ENCODE measurements at places on chromosomes 3 and 15. TPM values are rescaled to one million over a fixed set of nuclear protein-coding genes. Genes with fewer than 3 reads are reported as not detected.

GRCh38 chr15:100192097-100193080, 149.4 kb downstream of the ADAMTS17 start:
- peak; percentile 7 for DNase-seq

The GOLGA6L1 gene
- polyA plus RNA-seq = not detected

The MCF2L2 gene
- polyA plus RNA-seq = 2.2 TPM

- no peak for DNase-seq
Observed at GRCh38 chr15:51331141-51331540, 7.3 kb downstream of the CYP19A1 start.

GRCh38 chr3:54056521-54056920, 65.8 kb upstream of the CACNA2D3 start:
- no peak for DNase-seq

GRCh38 chr3:97438131-97438530, 326.4 kb upstream of the ARL6 start:
- no peak for DNase-seq

GRCh38 chr15:48751595-48751994, 59.3 kb downstream of the CEP152 start:
- DNase-seq = no peak

DNA sequence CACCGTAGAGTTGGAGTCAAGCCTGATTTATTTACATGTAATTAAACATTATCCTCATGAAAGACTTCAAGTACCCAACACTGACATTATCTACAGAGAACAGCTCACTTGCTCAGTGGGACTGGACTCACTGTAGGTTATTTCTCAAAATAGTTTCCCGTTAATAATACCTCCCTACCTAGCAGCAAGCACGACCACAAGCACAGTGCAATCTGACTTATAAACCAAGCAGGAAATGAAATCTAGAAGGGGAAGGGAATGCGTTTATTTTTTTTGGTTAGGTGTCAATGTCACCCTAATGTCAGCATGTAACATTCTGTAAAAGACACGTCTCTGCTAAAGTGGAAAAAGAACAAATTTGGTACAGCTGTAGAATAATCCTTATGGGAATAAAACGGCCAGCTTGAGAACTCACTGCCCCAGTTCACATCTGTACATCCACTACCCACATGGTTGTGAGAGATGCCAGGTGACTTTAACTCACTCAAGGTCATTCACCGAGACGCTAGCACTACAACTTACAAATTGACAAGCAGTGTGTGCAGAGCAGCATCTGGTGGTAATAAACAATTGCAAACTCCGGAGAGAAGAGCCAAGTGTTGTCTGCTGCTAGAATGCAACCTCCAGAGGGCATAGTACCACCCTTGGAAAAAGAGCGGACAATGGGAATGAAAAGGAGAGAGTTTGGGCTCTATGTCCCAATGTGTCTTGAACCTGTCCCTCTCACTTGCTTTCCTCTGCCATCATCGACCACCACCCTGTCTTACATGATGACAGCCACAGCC, 242.5 kb downstream of the CADPS start:
- DNase-seq = no peak

DNA sequence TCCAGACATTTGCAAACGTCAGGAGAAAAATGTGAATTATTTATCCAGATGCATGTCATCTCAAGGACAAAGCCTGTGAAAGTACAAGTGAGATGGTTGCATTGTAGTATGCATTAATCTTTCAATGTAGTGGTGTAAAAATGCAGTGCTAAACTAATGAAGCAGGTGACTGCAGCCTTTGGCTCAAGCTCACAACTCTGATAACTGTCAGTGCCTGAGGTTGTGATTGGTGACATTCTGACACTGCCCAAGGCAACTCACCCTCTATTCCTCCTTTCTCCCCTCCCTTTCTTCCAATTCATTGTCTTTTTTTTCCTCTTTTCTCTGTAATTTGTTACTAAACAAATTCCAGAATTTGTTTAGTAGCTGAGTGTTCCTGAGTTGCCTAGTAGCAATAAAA, 20.0 kb upstream of the TMOD3 start:
- DNase-seq = no peak

The GOLGA6A gene
- polyA plus RNA-seq = 0.04 TPM

GRCh38 chr3:17678116-17678741, 64.2 kb downstream of the TBC1D5 start:
- DNase-seq = no peak

- DNase-seq = no peak
Observed at GRCh38 chr3:162546910-162547309, 1050.3 kb downstream of the OTOL1 start.

DNA sequence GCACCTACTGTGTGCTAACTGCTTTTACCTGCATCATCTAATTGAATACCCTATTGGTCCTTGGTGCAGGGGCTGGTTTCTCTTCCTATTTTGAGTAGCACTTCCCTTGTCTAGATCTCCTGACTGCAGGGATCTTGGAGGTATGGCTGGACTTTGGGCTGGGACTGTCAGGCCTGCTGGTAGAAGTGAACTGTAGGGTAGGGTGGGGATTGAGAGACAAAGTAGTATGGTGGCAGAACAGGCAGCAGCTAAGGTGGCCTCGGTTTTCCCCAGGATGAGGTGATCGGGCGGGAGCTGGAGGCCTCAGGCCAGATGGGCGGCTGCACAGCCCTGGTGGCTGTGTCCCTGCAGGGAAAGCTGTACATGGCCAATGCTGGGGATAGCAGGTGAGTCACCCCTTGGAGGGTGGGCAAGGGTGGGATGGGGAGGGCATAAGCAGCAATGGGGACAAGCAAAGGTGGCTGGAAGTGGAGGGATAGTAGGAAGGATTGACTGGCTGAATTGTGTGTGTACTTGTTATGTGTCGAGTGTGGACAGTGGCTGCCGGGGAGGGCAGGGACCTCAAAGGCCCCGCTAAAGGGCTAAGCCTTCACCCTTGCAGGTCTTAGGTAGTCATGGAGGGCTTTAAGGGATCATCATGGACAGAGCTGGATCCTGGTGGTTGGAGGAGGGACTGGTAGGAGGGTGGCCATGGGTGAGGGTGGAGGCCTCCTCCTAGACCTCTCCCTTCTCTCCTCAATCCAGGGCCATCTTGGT, 2.0 kb downstream of the PPM1M start:
- DNase-seq = no peak

- no peak for DNase-seq
Observed at GRCh38 chr3:113977822-113978221, 30.0 kb downstream of the ZDHHC23 start.

- no peak for DNase-seq
Observed at GRCh38 chr3:135762188-135762856, 203.2 kb upstream of the PPP2R3A start.

DNA sequence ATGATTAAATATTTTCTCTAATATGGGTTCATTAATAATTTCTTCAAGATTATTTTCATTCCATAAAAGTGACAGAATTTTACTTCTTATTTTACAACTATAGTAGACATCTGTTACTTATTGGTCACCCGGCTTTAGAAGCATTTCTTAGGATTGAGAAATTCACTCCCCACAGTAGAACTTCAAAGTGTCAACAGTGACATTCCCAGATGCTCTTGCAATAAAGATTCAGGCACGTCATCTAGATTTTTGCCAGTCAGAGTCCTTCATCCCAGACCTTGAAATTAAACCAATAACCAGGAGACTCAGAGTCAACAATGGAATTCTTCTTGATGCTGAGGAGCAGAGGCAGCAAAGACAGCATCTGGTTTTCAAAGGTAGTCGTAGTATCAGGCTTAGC, 190.8 kb downstream of the VGLL3 start:
- no peak for DNase-seq

DNA sequence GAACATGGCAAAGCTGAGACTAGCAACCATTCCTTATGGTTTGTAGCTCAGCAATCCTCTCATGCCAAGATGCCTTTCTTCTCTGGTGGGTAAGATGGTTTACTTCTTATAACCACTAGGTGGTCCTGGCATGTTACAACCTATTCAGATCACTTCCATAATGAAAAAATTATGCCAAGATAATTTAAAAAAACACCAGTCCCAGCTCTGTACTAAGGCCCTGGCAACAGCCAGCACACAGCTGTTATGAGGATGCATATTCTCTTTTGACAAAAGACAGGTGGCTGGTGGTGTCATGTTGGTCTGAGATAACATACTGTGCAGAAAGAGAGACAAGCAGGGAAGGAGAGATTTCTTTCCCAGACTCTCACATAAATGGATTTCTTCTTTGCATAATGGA, 65.7 kb upstream of the FRMD4B start:
- no peak for DNase-seq

- no peak for DNase-seq
Observed at GRCh38 chr3:149586871-149587270, 71.0 kb downstream of the WWTR1 start.

The PLSCR2 gene
- polyA plus RNA-seq = not detected

- DNase-seq = no peak
Observed at GRCh38 chr15:33656168-33656567, 312.1 kb upstream of the CHRM5 start.

The CGNL1 gene
- 24.0 TPM for polyA plus RNA-seq

DNA sequence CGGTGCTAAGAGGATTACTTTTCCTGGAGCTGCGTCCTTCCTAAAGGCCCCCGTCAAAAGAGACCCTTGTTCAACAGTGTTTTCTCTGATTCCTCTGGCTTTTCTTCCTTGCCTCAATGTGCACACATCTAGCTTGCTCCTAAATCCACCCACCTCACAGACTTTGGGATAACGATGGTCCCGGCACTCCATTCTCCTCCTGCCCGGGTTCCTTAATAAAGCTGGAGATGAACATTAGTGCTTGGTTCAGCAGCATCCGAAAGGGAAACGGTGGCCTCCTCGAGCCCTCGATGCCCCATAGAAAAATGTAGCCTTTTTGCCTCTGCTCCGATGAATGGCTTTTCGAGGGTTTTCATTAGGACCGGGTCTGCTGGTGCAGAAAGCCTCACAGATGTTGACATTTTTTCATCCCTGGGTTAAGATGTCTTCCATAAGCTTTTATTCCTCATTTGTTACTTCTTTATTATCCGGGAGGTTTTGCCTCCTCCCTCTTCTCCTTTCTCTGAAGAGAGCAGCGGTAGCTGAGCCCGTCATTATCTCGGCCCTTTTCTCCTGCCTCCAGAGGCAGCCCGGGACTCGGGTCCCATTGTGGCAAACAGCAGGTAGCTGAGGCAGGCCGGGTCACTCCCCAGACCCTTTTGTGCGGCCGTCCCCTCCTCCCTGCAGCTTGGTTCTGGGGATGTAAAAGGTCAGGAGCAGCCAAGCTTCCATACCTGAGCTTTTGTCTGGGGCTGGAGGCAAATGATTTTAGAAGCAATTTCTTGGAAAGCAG, 64.6 kb downstream of the CPN2 start:
- DNase-seq = no peak

DNA sequence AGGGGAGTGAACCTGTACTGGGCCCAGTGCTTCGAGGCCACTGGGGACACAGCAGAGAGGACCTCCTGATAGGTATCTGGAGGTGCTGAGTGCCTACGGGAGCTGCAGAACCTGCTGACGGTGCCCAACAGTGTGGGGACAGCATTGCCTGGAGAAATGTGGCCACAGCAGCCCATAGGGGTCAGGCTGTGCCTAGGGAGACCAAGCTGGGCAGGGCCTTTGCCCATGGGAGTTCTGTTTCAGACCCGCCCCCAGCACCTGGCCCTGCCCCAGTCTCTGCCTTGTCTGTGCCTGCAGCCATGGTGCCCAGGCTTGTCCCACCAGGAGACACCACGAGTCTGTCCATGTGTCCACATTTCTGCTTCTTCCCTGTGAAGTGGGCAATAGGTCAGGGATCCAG, 15.3 kb upstream of the RPL32 start:
- no peak for DNase-seq

The TNFSF10 gene
- 32.0 TPM for polyA plus RNA-seq

- DNase-seq = no peak
Observed at GRCh38 chr3:12574661-12575060, 17.8 kb downstream of the MKRN2 start.

- DNase-seq = no peak
Observed at GRCh38 chr3:63624941-63625560, 27.4 kb upstream of the SNTN start.

The CHRM5 gene
- polyA plus RNA-seq = not detected

DNA sequence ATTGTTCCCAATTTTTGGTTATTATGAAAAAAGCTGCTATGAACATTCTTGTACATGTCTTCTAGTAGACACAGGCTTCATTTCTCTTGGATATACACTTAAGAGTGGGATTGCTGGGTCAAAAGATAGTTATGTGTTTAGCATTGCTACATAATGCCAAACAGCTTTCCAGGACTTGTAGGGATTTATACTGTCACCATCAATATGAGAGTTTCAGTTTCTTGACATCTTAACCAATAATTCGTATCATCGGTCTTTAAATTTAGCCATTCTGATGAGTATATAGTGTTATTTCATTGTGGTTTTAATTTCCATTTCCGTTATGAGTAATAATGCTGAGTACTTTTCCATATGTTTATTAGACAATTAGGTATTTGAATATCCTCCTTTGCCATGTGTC, 190.3 kb upstream of the PFN2 start:
- DNase-seq = no peak

- DNase-seq = no peak
Observed at GRCh38 chr3:9779721-9780457, 10.1 kb upstream of the CAMK1 start.

All from ovary (tissue), 10 donors.